Fibroblast of villous mesenchyme (primary cell): ENCODE measurements at places on chromosomes 3 and 15. TPM values are rescaled to one million over a fixed set of nuclear protein-coding genes. Genes with fewer than 3 reads are reported as not detected.

The C3orf20 gene
- under 0.01 TPM in 1 of 2 replicates, not detected in the other for total RNA-seq

The CFAP100 gene
- total RNA-seq, result not detected in 2 replicates

The NKIRAS1 gene
- total RNA-seq, result 13.9 and 28.1 TPM in 2 replicates

The VGLL3 gene
- total RNA-seq, result 102 and 223 TPM in 2 replicates

The DNAJA4 gene
- 2.6 and 4.3 TPM in 2 replicates for total RNA-seq

The MRPL46 gene
- 11.6 and 18.6 TPM in 2 replicates for total RNA-seq

The LAMB2 gene
- total RNA-seq, result 369 and 378 TPM in 2 replicates

The C15orf61 gene
- 2.6 and 3.2 TPM in 2 replicates for total RNA-seq

The SLC12A8 gene
- 33.2 and 37.6 TPM in 2 replicates for total RNA-seq

The ARGFX gene
- not detected in 2 replicates for total RNA-seq

The PPM1L gene
- 0.86 and 0.97 TPM in 2 replicates for total RNA-seq

The CCNB2 gene
- 19.6 and 27.2 TPM in 2 replicates for total RNA-seq

The ANKRD34C gene
- total RNA-seq, result under 0.01 TPM in 1 of 2 replicates, not detected in the other

The HRG gene
- total RNA-seq, result not detected in 2 replicates

The TIMP4 gene
- total RNA-seq, result 1.3 TPM in 2 replicates

The GASK1A gene
- total RNA-seq, result 0.32 and 1.7 TPM in 2 replicates

The ROPN1 gene
- total RNA-seq, result under 0.01 TPM in 1 of 2 replicates, not detected in the other

The PLA1A gene
- total RNA-seq, result not detected in 2 replicates

The ESYT3 gene
- under 0.01 TPM in 2 replicates for total RNA-seq

The WNT5A gene
- total RNA-seq, result 1,105 and 1,763 TPM in 2 replicates

The PPIP5K1 gene
- total RNA-seq, result 27.1 and 28.5 TPM in 2 replicates

The CPN2 gene
- total RNA-seq, result not detected in 2 replicates

The SYNPR gene
- total RNA-seq, result not detected in 2 replicates

The CELSR3 gene
- 1.6 and 1.7 TPM in 2 replicates for total RNA-seq

The CACNA2D3 gene
- total RNA-seq, result 3.2 and 4.3 TPM in 2 replicates

The WDR48 gene
- 19.6 and 30.2 TPM in 2 replicates for total RNA-seq

The PPARG gene
- total RNA-seq, result 3.5 and 4.7 TPM in 2 replicates

The CIB1 gene
- total RNA-seq, result 19.0 and 31.2 TPM in 2 replicates

The SLC2A2 gene
- total RNA-seq, result under 0.01 TPM in 1 of 2 replicates, not detected in the other

The CCR8 gene
- total RNA-seq, result not detected in 2 replicates
